ENCODE measurements at places on chromosomes 2 and 18. TPM values are rescaled to one million over a fixed set of nuclear protein-coding genes. Genes with fewer than 3 reads are reported as not detected.

GRCh38 chr18:40017021-40017420 is 1938.0 kb upstream of the PIK3C3 start:
- no peak for DNase-seq

- DNase-seq = no peak
Measured at GRCh38 chr2:16691261-16691660, 25.6 kb upstream of the CYRIA start.

DNA sequence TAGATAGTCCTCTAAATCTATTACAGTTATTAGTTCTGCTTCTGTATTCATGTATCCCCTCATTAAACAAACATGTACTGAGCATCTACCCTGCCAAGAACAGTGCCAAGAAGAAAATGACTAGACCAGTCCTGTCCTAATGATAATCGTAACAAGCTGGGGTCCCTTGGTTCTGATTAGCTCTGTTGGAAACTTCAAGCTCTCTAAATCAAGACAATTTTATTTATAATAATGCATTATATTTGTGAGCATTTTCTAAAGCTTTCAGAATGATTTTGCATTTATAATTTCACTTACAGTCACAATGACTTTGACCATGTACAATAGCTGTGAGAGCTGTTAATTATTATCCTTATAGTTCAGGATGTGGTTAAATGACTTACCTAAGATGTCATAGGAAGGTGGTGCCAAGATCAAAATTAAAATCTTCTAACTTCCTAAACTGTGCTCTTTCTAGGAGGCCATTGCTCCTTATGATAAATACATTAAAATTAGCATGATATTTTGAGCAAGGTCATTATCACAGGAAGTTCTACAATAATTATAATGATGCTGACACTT is 336.5 kb upstream of the SLC39A10 start:
- DNase-seq = peak; percentile 93

DNA sequence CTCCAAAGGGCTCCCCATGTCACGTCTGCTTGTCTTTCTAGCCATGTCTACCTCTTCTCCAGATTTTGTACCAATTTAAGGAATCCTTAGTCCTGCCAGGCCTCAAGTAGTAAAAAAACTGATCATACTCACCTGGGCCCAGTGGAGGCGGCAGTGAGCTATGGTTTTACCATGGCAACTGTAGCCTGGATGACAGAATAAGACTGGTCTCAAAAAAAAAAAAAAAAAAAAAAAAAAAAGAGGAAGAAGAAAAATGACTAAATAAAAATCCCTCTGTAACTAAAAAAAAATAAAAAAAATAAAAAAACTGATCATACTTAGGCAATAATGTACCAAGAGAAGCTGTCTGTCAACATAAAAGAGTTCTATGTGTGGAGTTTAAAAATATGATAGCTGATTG is 221.6 kb downstream of the NR4A2 start:
- peak; percentile 8 for DNase-seq

The MAP3K2 gene
- total RNA-seq = 49.2 TPM

The CEP68 gene
- 3.6 TPM for total RNA-seq

The ACADL gene
- 0.17 TPM for total RNA-seq

The LDLRAD4 gene
- total RNA-seq = 0.87 TPM

The PDE1A gene
- total RNA-seq = 203 TPM

The PAIP2B gene
- total RNA-seq = 1.2 TPM

The KHK gene
- 1.1 TPM for total RNA-seq

The GULP1 gene
- total RNA-seq = 159 TPM

DNA sequence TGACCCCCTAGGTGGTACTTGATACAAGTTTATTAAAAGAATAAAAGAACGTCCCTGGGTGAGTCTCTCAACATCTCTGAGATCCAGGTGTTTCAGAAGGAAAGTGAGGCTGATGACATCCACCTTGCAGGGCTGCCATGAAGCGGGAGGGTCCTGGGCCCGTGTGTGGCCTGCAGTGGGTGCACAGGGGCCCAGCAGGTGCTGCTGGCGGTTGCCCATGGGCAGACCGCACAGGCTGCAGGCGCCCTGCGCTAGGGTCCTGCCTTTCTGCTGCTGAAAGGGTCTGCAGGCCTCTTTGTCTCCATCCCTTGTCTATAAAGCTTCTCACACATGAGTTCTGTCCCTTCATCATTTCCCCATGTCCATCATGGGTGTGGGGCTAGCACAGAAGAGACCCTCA is 247.0 kb downstream of the TFCP2L1 start:
- no peak for DNase-seq

The SLC66A2 gene
- 44.7 TPM for total RNA-seq

DNA sequence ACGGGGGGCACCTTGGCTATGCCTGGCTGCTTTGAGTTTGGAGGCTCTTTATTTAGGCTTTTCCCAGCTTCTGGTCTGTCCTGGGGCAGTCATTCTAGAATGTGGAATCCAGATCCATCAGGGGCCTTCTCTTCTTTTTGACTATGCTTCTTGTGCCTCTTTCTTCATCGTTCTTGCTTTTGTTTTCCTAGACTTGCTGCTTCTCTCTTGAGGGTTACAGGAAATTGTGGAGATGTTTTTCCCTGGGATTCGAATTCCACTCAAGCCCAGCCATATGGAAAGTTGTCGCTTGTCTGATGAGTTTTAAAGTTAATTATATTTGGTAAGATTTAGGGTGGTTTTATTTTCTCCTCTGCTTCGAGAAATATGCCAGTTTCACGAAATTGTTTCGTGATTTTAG is 2.4 kb downstream of the GLI2 start:
- DNase-seq = no peak

- DNase-seq = peak; percentile 69
Measured at GRCh38 chr18:11946756-11947155, 34.6 kb upstream of the IMPA2 start.

All from renal cortical epithelial cell (primary cell).